ENCODE measurements at places on chromosomes 6 and 20.

- no peak for DNase-seq
These were observed 291.0 kb upstream of the SUPT3H start for GRCh38 chr6:45668705-45669104.

DNA sequence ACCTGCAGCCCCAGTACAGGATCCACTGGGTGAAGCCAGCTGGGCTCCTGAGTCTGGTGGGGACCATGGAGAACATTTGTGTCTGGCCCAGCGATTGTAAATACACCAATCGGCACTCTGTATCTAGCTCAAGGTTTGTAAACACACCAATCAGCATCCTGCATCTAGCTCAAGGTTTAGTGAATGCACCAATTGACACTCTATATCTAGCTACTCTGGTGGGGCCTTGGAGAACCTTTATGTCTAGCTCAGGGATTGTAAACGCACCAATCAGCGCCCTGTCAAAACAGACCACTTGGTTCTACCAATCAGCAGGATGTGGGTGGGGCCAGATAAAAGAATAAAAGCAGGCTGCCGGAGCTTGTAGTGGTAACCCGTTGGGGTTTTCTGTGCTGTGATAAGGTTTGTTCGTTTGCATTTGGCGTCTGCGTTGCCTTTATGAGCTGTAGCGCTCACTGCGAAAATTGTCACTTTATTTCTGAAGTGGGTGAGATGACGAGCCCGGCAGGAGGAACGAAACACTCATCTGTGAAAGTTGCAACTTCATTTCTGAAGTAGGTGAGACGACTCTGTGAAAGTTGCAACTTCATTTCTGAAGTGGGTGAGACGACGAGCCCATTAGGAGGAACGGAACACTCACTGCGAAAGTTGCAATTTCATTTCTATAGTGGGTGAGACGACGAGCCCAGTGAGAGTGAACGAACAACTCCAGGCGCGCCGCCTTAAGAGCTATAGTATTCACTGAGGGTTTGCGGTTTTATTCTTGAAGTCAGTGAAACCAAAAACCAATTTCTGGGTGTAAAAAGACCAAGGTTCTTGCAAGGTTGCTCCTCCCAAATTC lies 31.1 kb downstream of the SERPINB6 start:
- DNase-seq: no peak

DNA sequence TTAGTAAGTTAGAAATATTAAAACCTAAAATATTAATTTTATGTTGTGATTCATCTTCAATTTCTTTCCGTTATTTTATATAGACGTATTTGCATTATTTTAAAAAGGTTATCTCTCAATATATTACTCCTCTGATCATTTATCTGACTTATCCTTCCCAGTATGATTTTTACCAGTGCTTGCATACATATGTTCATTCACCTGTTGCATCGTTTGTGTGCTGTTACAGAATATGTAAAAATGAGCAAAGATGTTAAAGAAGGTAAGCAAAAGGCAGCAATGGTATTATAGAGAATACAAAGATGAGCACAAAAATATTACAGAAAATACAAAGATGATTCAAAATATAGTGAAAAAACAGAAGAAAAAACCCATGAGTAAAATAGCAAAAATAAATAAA lies 48.9 kb downstream of the SYCP2 start:
- no peak for DNase-seq

- DNase-seq: no peak
These were observed 625.9 kb upstream of the FLRT3 start for GRCh38 chr20:14963262-14963663.

- no peak for DNase-seq
These were observed 12.8 kb upstream of the DSTN start for GRCh38 chr20:17556837-17557674.

DNA sequence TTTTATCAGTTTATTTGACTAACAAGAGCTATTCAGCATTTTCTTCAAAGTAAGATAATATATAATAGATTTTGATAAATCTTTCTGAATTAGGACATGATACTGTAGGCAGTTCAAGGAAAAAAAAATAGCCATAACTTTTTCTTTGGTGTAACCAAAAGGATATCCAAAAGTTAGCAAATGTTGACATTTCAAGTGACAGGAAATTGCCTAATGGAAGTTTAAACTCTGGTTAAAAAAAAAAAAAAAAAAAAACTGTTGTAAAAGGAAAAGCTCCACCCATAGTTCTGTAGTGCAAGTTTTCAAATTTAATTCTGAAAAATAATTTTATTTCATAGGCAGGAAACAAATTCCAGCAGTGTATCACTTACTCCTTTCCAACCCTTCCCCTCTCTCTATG lies 18.8 kb downstream of the HEBP2 start:
- no peak for DNase-seq

- no peak for DNase-seq
These were observed 207.7 kb upstream of the SNX9 start for GRCh38 chr6:157615420-157615769.

GRCh38 chr6:5704708-5705107 lies 302.0 kb downstream of the NRN1 start:
- DNase-seq: no peak

DNA sequence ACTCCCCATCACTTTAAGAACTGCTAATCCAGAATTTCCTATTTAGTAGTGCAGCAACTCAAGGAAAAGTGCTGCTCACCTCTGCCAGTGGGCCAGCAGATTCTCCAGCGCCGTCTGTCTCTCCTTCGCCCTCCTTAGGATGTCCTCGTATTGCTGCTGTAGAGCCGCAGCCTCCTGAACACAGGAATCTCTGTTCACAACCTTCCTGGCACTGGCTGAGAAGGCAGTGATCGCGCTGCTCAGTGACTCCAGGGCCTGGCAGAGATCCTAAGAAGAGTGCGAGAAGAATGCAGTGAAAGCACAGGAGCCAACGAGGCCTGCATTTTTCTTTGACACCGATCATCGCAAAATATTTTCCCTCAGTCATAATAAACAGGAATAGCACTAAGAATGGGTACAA lies 209.0 kb downstream of the SYNE1 start:
- no peak for DNase-seq

DNA sequence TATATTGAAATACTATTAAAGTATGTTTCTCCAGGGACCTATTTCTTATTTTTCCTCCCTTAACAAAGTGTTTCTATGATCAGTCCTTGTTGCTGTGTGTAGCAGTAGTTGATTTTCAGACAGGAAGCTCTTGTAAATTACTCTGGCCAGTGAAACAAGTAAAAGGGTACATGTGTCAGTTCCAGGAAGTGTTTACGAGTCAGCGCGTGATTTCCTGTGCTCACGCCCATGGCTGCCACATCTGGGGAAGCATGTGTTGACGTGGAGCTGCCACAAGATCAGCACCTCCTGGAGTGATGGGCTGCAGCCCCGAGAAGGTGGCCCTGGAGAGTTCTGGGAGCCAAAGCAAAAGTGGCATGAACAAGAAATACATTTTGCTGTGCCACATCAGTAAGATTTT lies 38.6 kb upstream of the GGTLC1 start:
- DNase-seq: no peak

- no peak for DNase-seq
These were observed 42.3 kb downstream of the UNC5CL start for GRCh38 chr6:40996591-40997233.

DNA sequence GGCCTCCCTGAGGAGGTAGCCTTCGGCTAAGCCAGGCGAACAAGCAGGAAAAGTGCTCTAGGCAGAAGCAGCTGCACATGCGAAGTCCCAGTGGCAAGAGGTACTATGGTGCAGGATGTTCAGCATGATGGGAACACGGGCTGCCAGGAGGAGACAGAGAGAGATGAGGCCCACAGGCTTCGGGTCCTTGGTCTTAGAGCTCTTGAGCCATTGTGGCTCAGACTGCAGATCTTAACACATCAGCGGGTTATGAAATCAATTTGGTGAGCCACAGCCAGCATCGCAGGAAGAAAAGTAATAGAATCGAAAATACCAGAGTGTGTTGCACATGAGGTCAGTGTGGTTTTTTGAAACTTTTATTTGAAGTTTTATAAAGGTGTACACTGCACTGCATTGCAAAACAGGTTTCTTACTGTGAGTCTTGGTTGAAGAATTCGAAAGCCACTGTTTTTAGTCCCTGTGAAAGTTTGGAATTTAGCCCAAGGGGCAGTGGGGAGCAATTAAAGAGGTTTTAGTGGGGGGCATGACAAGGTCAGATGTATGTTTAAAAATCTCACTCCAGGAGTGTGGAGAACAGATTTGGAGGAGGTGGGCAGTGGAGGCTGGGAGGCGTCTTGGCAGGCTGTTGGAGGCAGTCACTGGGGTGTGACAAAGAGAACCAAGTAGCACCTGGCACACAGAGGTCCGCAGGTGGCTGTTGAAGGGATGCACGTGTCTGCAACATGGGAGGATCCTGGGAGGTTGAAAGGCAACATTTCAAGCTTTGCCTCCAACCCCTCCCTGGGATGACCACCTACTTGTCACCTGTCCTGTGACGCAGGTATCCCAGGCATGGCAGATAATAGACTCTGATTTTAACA lies 69.3 kb downstream of the EYA2 start:
- DNase-seq: no peak

DNA sequence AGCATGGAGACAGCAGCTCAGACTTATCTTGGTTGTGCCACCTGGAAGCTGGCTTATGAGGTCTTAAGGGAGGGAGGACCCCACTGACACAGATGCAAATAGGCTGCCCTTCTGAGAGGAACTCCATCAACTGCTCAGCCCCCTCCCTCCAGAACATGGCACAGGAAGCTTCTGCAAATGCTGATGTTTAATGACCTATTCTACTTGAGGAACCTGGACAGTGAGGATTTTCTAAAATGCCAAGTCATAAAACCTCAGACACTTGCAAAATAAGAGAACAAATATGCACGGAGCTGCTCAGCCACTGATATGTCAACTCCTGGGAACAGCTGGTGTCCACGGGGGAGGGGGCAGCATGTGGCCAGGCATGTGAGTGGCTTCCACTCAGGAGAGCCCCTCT lies 3.5 kb downstream of the CST9 start:
- no peak for DNase-seq

GRCh38 chr6:108872575-108872974 lies 24.4 kb downstream of the ARMC2 start:
- no peak for DNase-seq

DNA sequence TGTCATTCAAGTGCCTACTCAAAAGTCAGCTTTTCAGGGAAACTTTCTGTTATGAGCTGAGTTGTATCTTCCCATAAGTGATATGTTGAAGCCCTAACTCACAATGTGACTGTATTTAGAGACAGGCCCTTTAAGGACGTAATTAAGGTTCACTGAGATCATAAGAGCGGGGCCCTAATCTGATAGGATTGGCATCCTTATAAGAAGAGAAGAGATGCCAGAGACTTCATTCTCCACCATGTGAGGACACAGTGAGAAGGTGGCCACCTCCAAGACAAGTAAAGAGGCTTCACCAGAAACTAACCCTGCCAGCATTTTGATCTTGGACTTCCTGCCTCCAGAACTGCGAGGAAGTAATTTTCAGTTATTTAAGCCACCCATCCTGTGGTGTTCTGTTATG lies 12.7 kb upstream of the SMLR1 start:
- no peak for DNase-seq

GRCh38 chr6:122760330-122760729 lies 19.2 kb upstream of the FABP7 start:
- no peak for DNase-seq

DNA sequence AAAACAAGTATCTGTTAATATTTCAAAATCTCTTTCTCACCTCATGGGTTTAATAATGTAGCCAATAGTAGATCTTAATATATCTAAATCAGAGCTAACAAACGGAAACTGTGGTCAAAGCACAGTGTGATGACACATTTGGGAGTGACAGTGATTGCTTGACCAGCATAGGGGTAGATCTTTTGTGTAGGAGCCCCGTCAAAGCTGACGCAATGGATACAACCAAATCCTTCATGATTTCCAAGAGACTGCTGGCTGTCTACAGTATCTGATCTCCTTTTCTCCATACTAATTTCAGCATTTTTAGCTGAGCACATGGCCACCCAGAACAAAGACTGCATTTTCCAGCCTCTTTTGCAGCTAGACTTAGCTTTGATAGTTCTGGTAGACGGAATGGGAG lies 299.3 kb upstream of the ECI2 start:
- DNase-seq: no peak

- no peak for DNase-seq
These were observed 22.4 kb downstream of the TRMT6 start for GRCh38 chr20:5927749-5928462.

Measured in chondrocyte (in vitro differentiated cells).